ENCODE measurements at places on chromosomes 7 and 10.

- no peak for DNase-seq
- H3K27me3 ChIP-seq, result no peaks in the 10 kb centered on the region
- no peaks in the 10 kb centered on the region for H3K36me3 ChIP-seq
- H3K27ac ChIP-seq, result no peak overlapping the region
- no peak overlapping the region for H3K4me3 ChIP-seq
These were observed 73.5 kb downstream of the TBXAS1 start for GRCh38 chr7:139902436-139903102.

- no peaks in the 10 kb centered on the region for H3K4me1 ChIP-seq
- H3K4me3 ChIP-seq, result no peak overlapping the region
- no peaks in the 10 kb centered on the region for H3K36me3 ChIP-seq
- no peak for DNase-seq
- H3K27me3 ChIP-seq, result no peaks in the 10 kb centered on the region
These were observed 48.7 kb upstream of the OCM2 start for GRCh38 chr7:98038731-98039130.

DNA sequence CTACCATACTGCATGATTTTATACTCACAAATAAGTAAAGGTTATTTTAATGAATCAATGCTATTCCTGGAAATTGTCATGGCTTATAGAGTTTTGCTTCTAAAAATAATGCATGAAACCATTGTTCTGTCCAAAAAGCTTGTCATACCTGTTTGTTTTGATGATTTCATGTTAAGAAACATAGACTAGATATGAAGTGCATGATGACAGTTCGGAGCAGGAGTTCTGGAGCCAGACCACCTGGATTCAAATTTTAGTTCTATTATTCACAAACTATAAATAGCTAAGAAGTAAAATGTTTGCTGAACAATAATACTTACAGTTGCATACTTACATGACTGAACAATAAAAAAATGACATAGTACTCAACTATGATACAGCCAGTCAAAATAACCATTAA, 107.0 kb upstream of the AKR1E2 start:
- H3K4me3 ChIP-seq, result no peak overlapping the region
- no peaks in the 10 kb centered on the region for H3K4me1 ChIP-seq
- no peak for DNase-seq
- H3K27me3 ChIP-seq, result no peaks in the 10 kb centered on the region

- H3K27ac ChIP-seq, result no peak overlapping the region
- no peaks in the 10 kb centered on the region for H3K36me3 ChIP-seq
- no peaks in the 10 kb centered on the region for H3K4me1 ChIP-seq
- DNase-seq, result no peak
- H3K4me3 ChIP-seq, result no peak overlapping the region
These were observed 115.1 kb downstream of the ICA1 start for GRCh38 chr7:8146788-8147413.

DNA sequence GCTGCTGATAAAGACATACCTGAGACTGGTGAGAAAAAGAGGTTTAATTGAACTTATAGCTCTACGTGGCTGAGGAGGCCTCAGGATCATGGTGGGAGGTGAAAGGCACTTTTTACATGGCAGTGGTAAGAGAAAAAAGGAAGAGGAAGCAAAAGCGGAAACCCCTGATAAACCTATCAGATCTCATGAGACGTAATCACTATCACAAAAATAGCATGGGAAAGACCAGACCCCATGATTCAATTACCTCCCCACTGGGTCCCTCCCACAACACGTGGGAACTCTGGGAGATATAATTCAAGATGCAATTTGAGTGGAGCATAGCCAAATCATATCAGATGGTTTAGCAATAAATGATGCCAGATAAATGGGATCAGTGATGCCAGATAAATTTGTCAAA, 892.0 kb upstream of the CELF2 start:
- no peak overlapping the region for H3K4me3 ChIP-seq
- H3K27ac ChIP-seq, result no peak overlapping the region
- DNase-seq, result no peak
- H3K27me3 ChIP-seq, result no peaks in the 10 kb centered on the region

GRCh38 chr10:73908853-73909539, 1.9 kb upstream of the PLAU start:
- no peaks in the 10 kb centered on the region for H3K36me3 ChIP-seq
- peak overlapping the region; percentile 77 for H3K4me3 ChIP-seq

DNA sequence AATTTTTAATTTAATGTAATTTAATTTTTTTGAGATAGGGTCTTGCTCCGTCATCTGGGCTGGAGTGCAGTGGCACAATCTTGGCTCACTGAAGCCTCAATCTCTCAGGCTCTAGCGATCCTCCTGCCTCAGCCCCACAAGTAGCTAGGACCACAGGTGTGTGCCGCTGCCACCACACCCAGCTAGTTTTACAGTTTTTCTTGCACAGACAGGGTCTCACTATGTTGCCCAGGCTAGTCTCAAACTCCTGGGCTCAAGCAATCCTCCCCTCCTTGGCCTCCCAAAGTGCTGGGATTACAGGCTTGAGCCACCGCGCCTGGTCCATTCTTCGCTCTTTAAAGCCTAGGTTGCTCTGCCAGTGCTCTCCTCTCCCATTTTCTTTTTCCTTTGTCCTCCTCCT, 12.9 kb downstream of the CALML3 start:
- H3K27me3 ChIP-seq, result no peaks in the 10 kb centered on the region
- no peak for DNase-seq
- no peak overlapping the region for H3K4me3 ChIP-seq
- no peaks in the 10 kb centered on the region for H3K36me3 ChIP-seq
- no peak overlapping the region for H3K27ac ChIP-seq

DNA sequence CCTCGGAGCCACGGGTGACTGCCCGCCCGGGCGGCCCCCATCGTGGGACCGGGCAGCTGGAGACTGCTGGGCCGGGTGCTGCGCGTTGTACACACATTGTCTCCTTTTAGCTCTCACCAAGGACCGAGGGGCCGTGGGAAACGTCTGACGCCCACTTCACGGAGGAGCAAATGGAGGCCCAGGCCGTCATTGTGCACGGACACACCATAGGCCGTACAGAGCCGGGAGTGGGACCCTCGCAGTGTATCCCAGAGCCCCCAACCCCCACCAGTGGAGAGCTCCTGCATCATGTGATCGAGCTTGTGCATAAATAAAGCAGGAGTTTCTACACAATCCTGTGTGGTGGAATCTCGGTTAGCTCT, 722 bp downstream of the DENND10 start:
- H3K4me3 ChIP-seq, result peak overlapping the region; percentile 69
- H3K27me3 ChIP-seq, result no peaks in the 10 kb centered on the region
- H3K27ac ChIP-seq, result peak overlapping the region; percentile 78
- H3K4me1 ChIP-seq, result peaks cover 15% of the 10 kb centered on the region
- H3K36me3 ChIP-seq, result peaks cover 3% of the 10 kb centered on the region

GRCh38 chr10:104340111-104340526, 1.9 kb upstream of the ITPRIP start:
- peak overlapping the region; percentile 99 for H3K27ac ChIP-seq
- no peak overlapping the region for H3K4me3 ChIP-seq
- DNase-seq, result no peak
- peaks cover 4% of the 10 kb centered on the region for H3K36me3 ChIP-seq

- DNase-seq, result no peak
- no peaks in the 10 kb centered on the region for H3K27me3 ChIP-seq
- H3K36me3 ChIP-seq, result no peaks in the 10 kb centered on the region
- no peak overlapping the region for H3K4me3 ChIP-seq
- H3K27ac ChIP-seq, result no peak overlapping the region
These were observed 17.3 kb downstream of the MLXIPL start for GRCh38 chr7:73606801-73607691.

- peaks cover 9% of the 10 kb centered on the region for H3K27me3 ChIP-seq
- H3K36me3 ChIP-seq, result no peaks in the 10 kb centered on the region
- H3K4me1 ChIP-seq, result no peaks in the 10 kb centered on the region
These were observed 109.5 kb upstream of the TMEM72 start for GRCh38 chr10:44801383-44802327.

- no peaks in the 10 kb centered on the region for H3K4me1 ChIP-seq
- no peak overlapping the region for H3K27ac ChIP-seq
- no peak overlapping the region for H3K4me3 ChIP-seq
- DNase-seq, result no peak
These were observed 194.8 kb downstream of the MAD1L1 start for GRCh38 chr7:2037808-2038522.

GRCh38 chr10:87623191-87623590, 36.5 kb upstream of the PAPSS2 start:
- H3K27me3 ChIP-seq, result no peaks in the 10 kb centered on the region
- H3K4me1 ChIP-seq, result no peaks in the 10 kb centered on the region
- H3K27ac ChIP-seq, result no peak overlapping the region
- no peaks in the 10 kb centered on the region for H3K36me3 ChIP-seq

DNA sequence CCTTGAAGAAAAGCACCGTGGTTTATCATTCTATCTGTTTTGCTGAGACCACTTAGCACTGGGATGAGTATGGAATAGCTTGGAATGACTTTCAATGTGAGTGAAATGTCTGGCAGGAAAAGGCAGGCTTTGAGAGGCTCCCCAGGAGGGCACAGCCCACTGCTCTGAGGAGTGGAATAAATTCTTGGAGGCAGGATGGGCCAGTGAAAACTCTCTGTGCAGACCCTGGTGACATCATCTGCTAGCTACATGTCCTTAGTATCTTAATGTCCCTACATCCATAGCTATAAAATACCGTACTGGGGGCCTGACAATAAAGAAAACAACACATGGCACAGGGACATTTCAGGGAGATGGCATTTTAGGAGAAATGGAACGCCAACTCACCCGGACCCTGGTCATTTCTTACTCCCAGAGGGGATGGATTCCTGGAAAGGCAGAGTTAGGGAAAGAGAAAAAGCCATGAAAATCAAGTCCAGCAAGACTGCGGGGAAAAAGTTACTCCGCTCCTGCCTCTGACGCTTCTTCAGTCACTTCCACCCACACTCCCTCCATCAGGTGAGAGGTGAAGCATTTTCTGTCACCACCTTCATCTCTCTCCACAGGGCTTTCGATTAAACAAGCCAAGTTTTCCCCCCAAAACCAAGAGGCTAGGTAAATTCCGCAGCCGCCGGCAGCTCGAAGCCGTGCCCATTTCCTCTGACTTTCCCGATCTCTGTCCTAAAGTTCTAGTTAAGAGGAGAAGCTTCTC, 991 bp downstream of the ZNF239 start:
- H3K4me1 ChIP-seq, result peaks cover 7% of the 10 kb centered on the region
- peak overlapping the region; percentile 62 for H3K4me3 ChIP-seq
- peaks cover 6% of the 10 kb centered on the region for H3K36me3 ChIP-seq
- peak overlapping the region; percentile 88 for H3K27ac ChIP-seq
